KBM-7 (cell line): ENCODE measurements at places on chromosomes 5 and 9.

DNA sequence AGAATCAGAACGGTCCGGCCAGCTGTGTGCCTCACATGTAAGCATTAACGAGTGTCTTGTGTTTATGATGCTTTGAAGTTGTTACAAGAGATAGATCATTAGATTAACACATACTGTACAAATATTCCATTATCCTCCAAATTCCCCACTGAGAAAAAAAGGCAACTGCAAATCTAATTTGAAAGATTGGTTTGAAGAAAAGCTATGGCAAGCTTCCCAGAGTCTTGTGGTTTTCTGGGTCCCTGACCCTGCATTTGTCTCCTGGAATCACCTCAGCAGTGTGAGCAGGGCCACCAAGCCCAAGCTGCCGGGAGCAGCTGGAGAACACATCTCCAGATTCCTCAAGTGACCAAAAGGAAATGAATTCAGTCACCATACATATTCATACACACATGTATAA is 36.9 kb upstream of the ADAMTS16 start:
- DNase-seq, result no peak

GRCh38 chr5:4144411-4145007 is 548.9 kb downstream of the IRX1 start:
- no peak for DNase-seq

- no peak for DNase-seq
Measured at GRCh38 chr5:15023846-15024245, 152.3 kb upstream of the ANKH start.

DNA sequence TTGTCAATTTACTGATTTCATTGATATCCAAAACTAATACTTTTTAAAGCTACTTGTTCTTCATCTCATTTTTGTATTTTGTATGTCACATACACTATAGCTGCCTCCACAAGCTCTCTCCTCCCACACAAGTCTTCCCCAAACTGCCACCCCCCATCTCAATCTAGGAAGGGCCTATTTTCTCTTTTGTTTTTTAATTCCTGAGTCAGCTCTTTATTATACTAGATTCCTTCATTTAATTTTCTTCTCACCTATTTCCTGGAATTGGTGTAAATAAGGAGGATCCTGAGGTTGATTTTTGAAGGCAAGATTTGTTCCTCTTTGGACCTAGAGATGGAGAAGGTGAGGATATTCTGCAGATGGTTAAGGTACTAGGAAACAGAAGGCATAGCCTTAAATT is 277.4 kb downstream of the GABRB2 start:
- no peak for DNase-seq

- no peak for DNase-seq
Measured at GRCh38 chr5:51414516-51414915, 31.3 kb downstream of the ISL1 start.

DNA sequence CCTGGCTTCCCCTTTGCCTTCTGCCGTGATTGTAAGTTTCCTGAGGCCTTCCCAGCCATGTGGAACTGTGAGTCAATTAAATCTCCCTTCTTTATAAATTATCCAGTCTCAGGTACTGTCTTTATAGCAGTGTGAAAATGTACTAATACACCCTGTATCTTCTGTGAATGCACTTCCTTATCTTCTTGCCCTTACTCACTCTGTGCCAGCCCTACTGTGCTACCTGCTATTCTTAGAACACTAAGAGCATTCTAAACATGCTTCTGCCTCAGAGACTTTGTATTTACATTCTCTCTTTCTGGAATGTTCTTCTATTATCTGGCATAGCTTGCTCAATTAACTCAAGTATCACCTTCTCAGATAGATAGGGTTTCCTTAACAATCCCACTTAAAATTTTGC is 164.4 kb upstream of the EDIL3 start:
- DNase-seq, result no peak

- DNase-seq, result no peak
Measured at GRCh38 chr9:129026442-129027223, 1.5 kb downstream of the SH3GLB2 start.

DNA sequence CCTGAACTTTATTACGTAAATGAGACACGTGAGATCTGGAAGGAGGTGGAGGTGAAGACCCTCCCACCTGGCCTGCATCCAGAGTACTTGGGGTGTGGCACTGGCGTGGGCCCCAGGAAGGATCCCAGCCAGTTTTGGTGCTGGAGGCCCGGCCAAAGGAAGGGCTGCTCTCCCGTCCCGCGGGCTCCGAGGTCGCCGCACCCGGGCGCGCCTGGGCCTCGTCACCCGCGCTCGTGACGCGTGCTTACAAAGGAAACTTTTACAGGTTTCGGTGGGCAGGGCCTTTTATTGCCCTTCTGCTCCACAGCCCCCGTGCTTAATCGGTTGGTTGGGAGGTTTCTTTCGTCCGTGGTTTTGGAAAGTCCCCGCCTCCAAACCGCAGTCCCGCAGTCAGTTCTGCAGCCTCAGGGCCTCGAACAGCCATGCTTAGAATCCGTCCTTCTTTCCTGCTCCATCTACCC is 29.2 kb downstream of the CDKN2A start:
- no peak for DNase-seq

DNA sequence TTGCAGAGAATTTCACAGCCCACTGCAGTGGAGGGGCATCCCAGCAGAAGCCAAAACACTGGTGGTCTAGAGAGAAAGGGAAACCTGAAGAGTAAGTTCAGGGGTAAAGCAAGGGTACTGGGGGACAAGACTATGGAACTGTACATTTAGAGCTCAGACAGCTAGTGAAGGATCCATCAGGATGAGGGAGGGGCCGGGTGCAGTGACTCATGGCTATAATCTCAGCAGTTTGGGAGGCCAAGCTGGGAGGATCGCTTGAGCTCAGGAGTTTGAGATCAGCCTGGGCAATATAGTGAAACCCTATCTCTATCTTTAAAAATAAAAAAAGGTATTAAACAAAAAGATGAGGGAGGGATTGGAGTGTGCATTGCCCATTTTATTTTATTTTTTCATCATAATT is 7.8 kb upstream of the ANKH start:
- no peak for DNase-seq

DNA sequence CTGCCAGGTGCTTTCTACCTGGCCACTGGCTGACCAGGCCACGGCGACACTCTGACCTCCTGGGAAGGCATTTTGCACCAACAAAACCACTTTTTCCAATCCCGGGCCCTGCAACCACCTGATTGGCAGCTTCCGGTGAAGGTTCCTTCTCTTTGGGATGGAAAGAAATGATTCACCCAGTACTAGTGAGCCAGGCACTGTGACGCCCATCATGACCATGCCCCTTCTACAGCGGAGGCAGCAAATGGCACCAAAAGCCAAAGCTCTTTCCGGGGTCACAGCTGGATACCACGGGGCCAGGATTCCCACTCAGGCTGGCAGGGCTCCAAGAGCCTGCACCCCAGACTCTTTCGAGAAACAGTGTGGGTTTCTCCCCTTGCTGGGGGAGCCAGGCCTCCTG is 4.7 kb downstream of the NOTCH1 start:
- DNase-seq, result no peak

- DNase-seq, result no peak
Measured at GRCh38 chr5:65185468-65185867, 296.3 kb downstream of the ADAMTS6 start.

- DNase-seq, result peak; percentile 67
Measured at GRCh38 chr9:131410044-131410491, 16.2 kb downstream of the PRRC2B start.

- no peak for DNase-seq
Measured at GRCh38 chr5:178282391-178282790, 49.8 kb upstream of the PHYKPL start.

DNA sequence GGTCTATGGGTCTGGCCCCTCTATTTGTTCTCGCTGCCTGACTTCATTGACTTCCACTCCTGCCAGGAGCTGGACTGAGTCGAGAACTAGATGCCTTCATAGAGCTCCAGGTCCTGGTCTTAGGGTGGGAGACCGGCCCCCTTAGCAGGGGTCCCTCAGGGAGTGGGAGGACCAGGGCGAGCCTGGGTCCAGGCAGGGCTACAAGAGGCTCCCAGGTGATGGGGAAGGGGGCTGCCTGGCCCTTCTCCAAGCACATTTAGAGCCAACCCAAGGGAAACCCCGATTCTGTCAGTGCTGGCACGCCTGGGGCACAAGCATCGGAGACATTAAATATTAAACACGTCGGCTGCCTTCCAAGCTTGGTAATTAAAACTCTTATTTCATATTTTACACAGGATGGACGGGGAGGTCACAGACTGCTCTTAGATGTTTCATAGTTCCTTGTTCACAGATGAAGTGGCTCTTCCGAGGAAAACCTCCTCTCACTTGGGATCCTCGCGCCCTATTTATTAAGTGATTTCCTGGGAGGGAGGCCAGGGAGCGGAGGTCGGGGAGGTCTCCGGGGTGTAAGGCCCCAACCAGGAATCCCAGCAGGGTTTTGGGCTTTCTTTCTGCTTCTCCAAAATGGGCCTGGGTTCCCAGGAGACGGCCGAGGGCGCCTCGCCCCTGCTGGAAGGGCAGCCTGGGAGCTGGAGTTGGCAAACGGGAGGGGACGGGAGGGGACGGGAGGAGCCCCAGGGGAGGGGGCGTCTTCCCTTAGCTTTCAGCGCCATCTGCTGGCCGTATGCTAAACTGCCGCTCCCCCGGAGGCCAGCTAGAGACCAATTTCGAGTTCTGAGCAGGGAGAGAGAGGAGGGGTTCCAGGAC is 23.4 kb upstream of the ZBTB43 start:
- peak; percentile 86 for DNase-seq

DNA sequence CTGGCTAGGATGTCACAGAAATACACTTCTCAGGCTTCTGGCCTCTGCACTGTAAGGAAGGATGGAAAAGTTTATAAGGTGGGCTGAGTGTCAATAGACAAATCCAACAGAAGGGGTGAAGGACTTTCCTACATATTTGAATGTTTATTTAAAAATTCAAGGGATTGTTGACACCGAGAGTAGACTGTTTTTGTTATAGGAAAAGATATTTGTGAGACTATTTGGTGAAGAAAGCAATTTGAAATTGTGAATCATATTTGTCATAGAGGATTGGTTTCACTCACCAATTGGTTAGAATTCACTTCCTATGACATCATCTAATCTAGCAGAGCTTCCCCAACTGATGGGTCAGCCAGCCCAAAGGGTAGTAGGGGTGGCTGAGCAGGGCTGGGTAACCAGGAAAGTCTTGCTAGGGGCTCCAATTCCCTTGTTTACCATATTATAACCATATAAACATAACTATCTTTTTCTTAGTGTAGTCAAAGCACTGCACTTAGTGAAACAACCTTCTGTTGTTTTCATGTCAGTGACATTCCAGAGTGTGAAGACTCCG is 14.9 kb upstream of the MEGF10 start:
- no peak for DNase-seq

DNA sequence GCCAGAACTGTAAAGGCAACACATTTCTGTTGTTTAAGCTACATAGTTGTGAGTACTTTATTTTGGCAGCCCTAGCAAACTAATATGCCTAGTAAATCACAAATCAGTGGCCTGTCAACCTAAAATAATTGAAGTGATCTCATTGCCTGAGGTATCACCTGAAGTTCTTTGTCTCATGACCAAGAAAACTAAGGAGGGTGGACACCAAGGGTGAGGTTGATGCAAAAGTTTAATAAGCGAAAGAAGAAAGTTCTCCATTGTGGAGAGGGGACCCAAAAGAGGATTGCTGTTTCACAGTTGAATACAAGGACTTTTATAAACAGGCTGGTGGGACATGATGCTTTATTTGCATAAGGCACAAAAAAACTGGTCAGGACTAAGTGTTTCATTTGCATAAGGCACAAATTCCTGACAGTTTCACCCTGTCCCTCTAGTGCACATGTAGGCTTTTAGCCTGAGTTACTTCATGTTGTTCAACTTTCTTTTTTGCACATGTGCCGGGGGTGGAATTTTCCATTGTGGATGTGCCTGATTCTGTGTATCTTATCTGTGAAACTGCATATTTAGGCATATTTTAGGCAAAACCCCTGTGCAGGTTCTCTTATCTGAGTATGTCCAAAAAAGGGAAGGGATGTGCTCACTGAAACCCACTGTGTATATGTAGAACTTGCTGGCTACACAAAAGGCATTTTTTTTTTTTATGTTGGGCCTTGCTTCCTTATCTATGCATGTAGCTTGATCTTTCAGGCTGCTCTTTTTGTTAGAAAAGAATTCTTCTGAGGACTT is 108.6 kb upstream of the RAI14 start:
- DNase-seq, result no peak

DNA sequence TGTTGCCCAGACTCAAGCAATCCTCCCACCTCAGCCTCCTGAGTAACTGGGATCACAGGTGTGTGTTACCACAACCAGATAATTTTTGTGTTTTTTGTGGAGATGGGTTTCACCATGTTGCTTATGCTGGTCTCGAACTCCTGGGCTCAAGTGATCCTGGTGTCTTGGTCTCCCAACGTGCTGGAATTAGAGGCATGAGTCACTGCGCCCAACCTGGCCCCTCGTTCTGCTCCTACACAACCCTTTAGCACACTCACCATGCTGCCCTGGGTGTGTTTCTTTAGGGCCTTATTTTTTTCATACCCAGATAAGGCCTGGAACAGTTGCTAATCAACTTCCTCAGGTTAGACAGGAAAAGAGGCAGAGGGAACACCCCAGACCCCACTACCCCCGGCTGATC is 2.6 kb downstream of the PDZD2 start:
- DNase-seq, result no peak

DNA sequence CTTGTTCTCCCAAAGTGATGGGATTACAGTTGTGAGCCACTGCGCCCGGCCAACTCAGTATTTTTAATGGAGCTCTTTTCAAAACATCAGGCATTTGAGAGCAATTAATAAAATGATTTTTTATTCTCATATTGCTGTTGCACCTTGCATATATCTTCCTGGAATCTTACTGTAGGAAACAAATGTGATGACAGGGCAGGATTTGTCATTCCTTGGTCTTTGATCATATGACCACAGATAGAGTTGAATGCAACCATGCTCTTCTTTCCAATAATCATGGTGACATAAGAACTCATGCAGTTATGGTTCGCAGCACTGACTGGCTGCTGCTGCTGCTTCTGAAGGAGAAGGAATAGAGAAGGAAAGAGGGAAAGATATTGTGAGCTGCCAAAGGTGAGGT is 28.1 kb downstream of the CARTPT start:
- DNase-seq, result no peak

DNA sequence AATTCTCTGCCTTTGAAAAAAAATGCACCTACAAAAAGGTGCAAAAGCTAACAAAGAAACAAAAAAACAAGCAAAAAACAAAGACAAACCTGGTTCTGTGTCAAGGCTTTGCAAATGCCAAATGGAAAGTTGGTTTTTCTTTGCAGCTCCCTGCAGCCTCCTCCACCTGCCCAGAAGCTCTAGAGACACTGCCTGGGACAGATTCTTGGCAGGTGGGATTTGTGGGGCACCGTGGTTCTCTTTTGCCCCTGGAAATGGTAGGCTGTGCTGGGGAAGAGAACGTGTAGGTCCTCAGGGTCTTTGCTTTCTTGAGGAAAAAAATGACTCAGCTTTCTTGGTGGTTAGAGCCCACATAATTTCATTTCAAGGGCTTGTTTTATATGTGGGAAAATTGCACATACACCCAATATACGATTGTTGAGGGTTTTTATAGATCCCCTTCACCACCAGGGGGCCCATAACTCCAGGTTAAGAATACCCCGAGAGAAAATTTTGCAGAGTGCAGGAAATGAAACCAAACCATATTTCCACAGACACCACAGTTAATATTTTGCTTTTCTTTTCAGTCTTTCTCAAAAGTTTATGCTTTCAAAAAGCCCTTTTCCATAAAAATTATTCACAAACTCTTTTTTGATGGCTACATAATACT is 58.7 kb downstream of the NXNL2 start:
- DNase-seq, result peak; percentile 55
